HFFc6 (cell line): ENCODE measurements at places on chromosomes 6 and 20. TPM values are rescaled to one million over a fixed set of nuclear protein-coding genes. Genes with fewer than 3 reads are reported as not detected.

The CCN5 gene
- not detected in 2 replicates for total RNA-seq

The TMEM74B gene
- total RNA-seq, result not detected in 3 replicates

The C6orf15 gene
- total RNA-seq, result not detected in 2 replicates

The SLC32A1 gene
- not detected in 3 replicates for total RNA-seq

The TREM2 gene
- total RNA-seq, result not detected in 3 replicates

The TRIM15 gene
- total RNA-seq, result not detected in 2 replicates

The MEI4 gene
- not detected in 2 replicates for total RNA-seq

- no peak for DNase-seq
These were observed 54.2 kb downstream of the IRF4 start for GRCh38 chr6:445571-446417.

DNA sequence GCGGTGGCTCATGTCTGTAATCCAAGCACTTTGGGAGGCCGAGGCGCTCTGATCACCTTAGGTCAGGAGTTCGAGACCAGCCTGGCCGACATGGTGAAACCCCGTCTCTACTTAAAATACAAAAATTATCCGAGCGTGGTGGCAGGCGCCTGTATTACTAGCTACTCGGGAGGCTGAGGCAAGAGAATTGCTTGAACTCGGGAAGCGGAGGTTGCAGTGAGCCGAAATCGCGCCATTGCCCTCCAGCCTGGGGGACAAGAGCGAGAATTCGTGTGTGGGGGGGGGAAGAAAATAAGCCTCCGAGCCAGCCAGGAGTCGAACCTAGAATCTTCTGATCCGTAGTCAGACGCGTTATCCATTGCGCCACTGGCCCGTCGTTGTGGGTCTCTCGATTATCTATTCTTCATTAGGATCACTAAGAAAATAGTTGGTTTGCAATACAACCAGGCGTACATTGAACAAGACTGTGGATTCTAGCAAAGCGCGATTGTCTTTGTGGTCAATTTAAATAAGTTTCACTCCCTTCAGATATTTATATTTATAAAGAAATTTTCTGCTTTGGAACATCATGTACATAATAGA, 33.9 kb upstream of the PRSS16 start:
- peak; percentile 38 for DNase-seq

DNA sequence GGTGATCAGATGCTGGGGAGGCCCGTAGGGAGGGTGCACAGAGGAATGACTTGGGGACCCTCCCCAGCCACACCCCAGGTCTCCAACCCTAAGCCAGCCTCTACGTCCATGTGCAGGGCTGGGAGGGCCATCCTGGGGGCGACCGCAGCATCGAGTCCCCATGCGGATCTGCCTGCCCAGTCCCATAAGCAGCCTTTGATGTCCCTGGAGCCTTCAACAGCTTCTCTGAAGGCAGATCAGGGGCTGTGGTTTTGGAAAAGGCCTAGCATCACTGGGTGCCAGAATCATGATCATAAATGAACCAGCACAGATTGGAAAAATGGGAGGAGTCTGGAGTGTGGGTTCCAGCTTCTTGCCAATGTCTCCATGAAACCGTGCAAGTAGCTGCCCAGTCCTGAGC, 22.9 kb downstream of the TOX2 start:
- no peak for DNase-seq

DNA sequence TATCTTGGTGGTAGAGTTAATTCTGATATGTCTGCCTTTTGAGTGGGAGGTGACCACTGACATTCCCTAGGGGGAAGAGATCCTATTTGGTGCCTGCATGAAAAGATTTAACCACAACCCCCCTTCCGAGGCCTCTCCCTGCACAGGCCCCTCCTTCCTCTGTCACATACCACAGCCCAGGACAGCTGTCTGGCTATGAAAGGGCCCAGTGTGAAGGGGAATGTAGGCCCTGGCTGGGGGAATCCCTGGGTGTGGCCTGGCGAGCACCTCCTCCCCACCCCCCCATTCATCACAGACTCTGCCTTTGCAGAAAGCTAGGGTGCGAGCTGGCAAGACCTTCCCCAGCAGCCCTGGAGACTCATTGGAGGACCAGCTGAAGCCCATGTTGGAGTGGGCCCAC, 27.4 kb upstream of the MAPRE1 start:
- no peak for DNase-seq

DNA sequence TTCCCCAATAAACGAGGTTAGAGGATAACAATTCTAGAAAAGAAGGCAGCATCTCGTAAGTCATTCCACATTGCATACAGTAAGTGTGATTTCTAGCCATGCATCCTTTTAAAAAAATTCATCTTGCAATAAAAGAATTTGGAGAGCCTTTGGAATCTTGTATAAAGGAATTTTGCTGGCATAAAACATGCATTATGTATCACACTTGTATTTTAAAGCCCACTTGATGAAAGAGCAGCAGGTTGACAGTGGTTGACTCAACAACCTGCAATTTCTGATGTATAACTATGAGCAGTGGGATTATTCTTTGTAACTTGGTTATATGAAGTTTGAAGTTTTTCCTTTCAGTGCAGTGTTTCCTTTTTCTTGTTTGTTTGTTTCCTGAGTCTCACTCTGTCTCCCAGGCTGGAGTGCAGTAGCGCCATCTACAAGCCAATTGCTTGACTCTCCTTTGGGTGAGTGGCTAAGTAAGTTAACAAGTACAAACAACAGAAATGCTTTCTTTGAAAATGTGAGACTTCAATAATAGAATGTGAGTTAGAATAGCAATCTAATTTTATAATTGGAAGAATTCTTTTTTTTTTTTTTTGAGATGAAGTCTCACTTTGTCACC, 39.9 kb downstream of the JARID2 start:
- DNase-seq, result no peak

- DNase-seq, result no peak
These were observed 325.5 kb upstream of the CITED2 start for GRCh38 chr6:139699911-139700310.

- DNase-seq, result no peak
These were observed 964 bp downstream of the RPL10A start for GRCh38 chr6:35468980-35469750.

DNA sequence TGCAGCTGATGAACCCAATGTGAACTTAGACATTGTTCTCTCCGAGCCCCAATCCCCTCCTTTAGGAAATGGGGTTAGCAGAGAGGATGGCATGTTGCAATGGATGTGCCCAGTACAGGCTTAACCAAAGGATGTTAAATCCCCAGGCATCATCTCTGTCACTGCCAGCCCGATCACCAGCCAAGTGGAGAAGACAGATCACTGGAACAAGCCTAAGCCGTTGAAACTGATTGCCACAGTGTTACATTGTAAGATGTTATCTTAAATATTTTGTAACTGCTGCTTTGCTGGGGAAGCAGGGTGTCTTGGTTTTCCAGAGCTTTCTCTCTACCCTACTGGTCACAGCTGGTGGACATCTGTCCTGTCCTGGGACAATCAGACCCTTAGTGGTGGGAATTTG, 783.4 kb upstream of the CHD6 start:
- DNase-seq, result no peak

- DNase-seq, result no peak
These were observed 3.2 kb downstream of the GPR63 start for GRCh38 chr6:96834070-96834469.

- no peak for DNase-seq
These were observed 20.9 kb upstream of the MCM3 start for GRCh38 chr6:52305411-52305810.

GRCh38 chr6:8234321-8234720, 132.0 kb upstream of the EEF1E1 start:
- DNase-seq, result no peak

- no peak for DNase-seq
These were observed 4.2 kb downstream of the RFX6 start for GRCh38 chr6:116881236-116881635.

DNA sequence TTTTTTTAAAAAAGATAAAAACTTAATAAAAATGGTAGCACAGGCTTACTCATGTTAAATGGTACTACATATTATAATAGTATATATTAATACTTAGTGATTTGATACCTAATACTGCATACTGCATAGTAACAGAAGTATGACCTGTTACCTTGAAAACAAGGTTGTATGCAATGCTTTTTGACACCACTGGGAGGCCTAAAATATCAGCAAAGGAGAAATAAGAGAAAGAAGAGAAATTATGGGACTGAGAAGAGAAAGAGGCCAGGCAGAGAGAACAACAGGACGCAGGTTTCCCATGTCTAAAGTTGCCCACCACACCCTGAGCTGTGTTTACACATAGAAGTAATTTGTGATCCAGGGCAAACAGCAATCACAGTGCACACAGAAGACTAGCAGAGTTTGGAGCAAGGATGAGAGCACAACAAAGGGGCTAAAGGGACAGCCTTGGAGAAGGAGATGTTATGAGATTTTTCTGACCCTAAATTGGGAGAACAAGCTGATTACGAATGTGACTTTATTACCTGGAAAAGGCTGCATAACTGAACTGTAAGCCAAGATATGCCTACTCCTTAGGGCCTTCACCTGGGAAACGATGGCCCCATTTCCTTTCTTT, 73.2 kb downstream of the ROS1 start:
- peak; percentile 12 for DNase-seq

GRCh38 chr20:58891086-58891717, 38.7 kb downstream of the GNAS start:
- DNase-seq, result peak; percentile 38

- peak; percentile 61 for DNase-seq
These were observed 969.9 kb upstream of the CITED2 start for GRCh38 chr6:140344142-140344913.

DNA sequence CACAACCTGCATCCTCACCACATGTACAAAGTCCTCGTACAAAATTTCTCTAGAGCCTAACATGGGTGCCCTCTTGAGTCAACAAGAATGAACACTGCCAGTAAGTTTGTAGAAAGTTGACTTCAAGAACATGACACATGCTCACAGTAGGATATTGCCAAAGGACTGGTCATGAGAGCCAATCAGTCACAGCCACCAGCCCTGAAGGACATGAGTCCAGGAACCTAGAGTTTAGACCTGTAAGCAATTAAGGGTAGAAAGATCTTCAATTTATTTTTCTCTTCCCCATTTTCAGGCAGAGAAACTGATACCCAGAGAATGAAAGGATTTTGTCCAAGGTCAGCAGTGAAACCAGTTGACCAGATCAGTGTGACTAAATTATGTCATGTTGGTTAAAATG, 96.1 kb downstream of the MAFB start:
- no peak for DNase-seq

DNA sequence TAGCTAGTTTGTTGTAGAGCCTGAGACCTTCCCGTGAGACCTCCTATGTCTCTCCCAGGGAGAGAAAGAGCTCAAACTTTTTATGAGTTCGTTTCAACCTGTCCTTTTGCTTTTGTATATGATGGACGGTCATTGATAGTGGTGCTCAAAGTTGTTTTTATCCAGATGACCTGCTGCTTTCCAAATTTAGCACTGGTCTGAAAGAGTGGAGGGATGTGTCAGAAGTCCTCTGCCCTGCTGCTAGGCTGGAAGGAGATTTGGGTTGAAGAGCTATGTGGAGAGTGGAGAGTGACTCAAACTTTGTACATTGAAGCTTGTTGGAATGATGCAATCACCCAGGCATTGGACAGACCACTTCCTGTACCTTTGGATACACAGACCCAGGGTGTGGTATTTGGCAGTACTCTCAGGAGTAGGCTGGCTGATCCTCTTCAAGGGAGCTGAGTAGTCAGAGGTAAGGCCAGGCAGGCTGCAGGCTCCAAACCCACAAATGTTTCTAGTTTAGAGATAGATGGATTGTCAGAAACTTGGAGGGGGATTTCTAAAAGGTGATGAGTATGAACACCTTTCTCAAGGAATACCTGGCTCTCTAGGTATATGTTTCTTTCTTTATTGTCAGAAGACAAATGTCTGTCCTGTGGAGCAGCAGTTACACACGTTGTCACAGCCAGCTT, 49.4 kb upstream of the RREB1 start:
- DNase-seq, result peak; percentile 96

DNA sequence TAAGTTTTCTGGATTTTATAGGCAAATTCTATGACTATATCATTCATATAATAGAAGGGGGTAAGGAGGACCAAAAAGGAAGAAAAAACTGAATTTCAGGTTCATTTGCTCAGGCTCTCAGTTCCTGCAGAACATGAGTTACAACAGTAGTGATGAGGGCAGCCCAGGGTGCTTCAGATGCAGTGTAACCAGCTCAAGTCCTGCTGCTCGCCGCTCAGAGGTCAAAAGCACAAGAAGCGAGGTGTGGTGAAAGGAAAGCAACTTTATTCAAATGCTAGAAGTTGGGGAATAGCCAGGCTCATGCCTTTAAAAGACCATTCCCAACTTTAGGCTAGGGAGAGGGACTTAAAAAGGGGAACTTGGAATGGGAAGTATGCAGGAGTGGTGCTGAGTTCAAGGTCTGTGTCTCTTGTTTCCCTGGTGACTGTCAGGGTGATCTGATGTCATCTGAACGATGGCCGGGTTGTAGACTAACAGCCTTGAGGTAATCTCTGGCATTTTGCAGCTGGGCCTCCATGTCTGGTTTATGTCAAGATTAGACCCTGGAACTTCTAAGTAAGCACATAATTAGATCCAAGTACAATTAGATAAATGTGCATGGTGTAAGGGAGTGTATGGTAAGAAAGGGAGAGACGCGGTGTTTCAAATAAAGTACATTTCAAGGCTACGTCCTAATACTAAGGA, 14.5 kb upstream of the SEC63 start:
- no peak for DNase-seq

- DNase-seq, result no peak
These were observed 1.5 kb downstream of the LRRC73 start for GRCh38 chr6:43508481-43509141.

DNA sequence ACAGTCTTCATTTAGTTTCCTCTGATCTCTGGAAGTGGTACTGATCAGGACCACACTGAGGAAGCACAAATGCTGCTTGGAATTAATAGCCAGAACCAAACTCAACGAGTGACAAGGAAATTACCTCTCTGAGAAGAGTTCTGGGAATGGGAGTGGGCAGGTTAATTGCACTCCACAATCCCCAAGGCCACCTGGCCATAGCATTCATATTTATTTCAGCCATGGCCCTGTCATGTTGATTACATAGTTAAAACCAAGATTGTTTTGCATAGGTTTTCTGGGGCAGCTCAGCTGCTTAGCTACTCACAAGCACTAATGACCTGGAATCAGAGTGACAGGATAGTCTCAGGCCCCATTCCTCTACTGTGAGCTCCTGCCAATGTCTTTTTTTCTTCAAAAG, 230.2 kb upstream of the RIMS1 start:
- no peak for DNase-seq

DNA sequence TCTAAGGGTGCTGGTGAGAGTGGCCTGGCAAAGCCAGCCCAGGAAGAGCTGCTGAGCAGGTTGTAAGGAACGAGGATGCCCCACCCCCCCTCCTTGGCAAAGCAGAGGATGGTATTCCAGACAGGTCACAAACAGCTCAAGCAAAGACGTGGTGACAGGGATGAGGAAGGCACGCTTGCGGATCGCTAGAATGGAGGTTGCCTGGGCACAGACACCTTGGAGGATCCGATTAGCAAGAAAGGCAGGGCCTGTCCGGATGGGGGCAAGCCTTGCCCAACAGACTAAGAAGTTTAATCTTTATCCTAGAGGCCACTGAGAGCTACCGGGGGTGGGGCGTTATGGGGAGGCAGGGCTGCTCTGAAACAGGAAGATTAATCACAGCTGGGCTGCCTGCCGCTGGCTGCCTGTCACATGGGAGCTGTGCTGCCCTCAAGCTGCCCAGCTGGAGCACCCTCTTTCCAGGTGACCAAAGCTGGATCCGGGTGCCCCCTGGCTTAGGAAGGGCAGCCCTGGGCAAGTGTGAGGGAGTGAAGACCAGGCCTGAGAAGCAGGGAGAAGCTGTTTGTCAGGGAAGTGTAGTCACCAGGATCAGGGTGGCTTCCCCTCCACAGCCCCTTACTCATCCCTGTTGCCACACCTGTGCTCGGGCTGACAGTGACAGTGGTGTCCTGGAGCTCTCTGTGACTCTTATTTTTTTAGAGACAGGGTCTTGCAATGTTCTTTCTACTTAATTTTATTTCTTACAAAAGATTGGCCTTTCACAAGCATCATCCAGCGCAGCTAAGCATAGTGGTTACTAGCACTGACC, 9.1 kb upstream of the MAPK13 start:
- DNase-seq, result no peak
